Hematopoietic multipotent progenitor cell treated with erythropoietin and hydrocortisone succinate and interleukin-3 and kit ligand, for 8 days (in vitro differentiated cells): ENCODE measurements at places on chromosomes 1 and 21.

GRCh38 chr1:181778640-181779260 lies 282.8 kb downstream of the ZNF648 start:
- no peak for DNase-seq

- no peak for DNase-seq
Measured at GRCh38 chr21:40047211-40047610, 180.0 kb downstream of the PCP4 start.

- DNase-seq: no peak
Measured at GRCh38 chr1:89451011-89451410, 73.6 kb upstream of the LRRC8B start.

GRCh38 chr1:74468982-74469603 lies 43.3 kb downstream of the LRRC53 start:
- DNase-seq: peak; percentile 42

DNA sequence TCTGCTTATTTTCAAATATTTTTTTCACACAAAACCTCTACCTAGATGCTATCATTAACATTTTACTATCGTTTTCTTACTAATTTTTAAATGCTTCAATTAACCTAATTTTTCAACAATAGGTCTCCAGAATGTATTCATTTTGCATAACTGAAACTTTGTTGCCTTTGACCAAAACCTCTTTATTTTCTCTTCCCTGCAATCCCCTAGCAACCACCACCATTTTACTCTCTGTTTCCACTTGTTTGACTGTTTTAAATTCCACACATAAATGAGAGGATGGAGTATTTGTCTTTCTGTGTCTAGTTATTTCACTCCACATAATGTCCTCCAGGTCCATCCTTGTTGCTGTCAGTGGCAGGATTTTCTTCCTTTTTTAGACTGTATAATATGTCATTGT lies 9.5 kb upstream of the F13B start:
- DNase-seq: no peak

DNA sequence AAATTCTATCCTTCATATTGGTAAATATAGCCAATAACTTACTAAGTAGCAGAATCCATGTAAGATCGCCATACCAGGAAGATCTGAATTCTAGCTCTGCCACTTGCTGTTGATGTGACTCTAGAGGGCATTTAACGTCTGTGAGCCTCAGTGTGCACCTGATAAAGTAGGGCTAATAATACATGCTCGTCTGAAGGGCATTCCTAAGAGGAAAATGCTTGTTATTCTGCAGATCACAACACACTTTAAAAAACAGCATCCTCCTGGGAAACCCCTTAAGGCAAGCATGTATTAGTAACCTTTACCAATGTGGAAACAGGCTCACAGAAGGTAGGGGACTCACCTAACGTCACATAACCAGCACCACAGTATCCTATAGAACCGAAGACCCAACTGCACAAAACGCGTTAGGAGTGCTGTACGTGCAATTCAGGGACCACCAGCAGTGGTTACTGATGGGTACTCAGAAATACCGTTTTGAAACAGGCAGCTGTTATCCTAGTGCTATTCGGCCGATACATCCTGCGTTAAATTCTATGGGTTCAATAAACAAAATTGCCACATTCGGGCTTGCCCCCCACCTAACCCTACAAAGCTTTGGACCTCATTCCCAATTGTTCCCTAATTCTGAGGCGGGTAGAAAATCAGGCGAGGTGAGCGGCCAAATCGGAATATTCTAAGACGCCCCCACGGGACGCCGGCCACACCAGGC lies 758 bp downstream of the DEPDC1 start:
- DNase-seq: peak; percentile 61

GRCh38 chr1:84759756-84760155 lies 69.5 kb upstream of the SSX2IP start:
- DNase-seq: no peak

GRCh38 chr1:228276174-228276831 lies 68.5 kb downstream of the OBSCN start:
- no peak for DNase-seq

GRCh38 chr1:219179293-219179692 lies 5.6 kb downstream of the LYPLAL1 start:
- no peak for DNase-seq

DNA sequence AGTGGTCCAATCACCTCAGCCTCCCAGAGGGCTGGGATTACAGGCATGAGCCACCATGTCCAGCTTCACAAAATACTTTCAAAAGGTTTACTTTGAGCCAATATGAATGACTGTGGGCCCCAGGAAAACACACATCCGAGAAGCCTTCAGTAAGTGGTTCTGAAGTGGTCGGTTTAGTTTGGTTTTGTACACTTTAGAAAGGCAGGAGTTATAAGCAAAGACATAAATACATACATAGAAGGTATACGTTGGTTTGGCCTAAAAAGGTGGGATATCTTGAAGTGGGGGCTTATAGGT lies 3.2 kb upstream of the MIB2 start:
- no peak for DNase-seq

DNA sequence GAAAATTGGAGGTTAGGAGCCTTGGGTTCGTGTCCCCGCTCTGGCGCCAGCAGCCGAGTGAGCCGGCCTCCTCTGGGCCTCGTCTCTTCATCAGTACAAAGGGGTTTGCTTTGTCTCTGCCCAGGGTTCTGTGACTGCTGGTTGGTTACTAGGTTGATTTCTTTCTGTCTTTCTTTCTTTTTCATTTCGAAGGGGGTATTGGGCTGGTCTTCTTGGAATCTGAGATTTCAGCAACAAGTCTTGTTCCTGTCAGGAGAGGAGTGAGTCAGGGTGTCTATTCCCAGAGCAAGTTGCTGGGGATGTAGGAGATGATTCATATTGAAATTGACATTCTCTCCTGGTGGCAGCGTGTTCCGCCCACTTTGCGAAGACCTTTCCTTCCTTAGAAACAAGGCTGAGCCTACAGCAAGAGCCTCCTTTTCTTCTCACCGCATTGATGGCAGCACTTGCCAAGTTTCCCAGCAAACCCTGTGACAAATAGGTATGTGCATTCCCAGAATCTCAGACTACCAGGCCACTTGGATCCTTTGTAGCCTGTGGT lies 79.2 kb downstream of the MAN1C1 start:
- no peak for DNase-seq

GRCh38 chr1:212375986-212376385 lies 38.7 kb downstream of the PACC1 start:
- DNase-seq: no peak

- no peak for DNase-seq
Measured at GRCh38 chr1:6355621-6356020, 37.9 kb downstream of the ACOT7 start.

DNA sequence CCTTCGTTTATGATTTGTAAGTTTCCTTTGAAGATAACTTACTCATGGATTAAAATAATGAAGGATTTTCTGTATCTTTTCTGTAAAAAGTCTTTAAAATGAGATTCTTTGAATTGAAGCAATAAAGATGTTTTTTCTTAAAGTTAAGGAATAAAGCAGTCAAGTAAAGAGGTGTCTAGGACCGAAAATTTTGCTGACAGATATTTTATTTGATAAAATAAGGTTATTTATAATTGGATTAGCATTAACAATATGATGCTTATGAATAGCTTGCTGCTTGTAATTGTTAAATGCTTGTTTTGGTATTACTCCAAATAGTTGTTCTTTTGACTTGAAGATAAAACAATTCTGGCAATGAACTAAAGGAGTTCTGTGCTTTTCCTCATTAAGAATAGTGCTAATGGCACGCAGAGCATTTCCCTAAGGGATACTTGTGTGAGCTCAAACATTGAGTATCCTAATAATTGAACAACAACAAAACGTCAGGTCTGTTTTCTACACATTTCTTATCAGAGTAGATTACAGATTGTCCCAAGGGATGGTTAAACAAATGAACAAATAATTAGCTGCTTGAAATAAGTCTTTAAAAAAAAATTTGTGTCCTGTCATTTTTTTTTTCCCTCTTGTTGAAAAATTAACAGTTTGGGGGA lies 16.6 kb downstream of the TSNAX start:
- DNase-seq: no peak

- no peak for DNase-seq
Measured at GRCh38 chr1:30418061-30418938, 305.1 kb downstream of the MATN1 start.

GRCh38 chr1:226738995-226739695 lies at the start of gene ITPKB:
TSS of gene ITPKB (minus strand) at chr1:226739282. CDS start at chr1:226737458, 1,824 bp downstream.
- peak; percentile 86 for DNase-seq

GRCh38 chr1:24939675-24940193 lies 9.7 kb upstream of the RUNX3 start:
- no peak for DNase-seq

GRCh38 chr1:43549921-43550597 lies 19.4 kb downstream of the PTPRF start:
- DNase-seq: peak; percentile 21

DNA sequence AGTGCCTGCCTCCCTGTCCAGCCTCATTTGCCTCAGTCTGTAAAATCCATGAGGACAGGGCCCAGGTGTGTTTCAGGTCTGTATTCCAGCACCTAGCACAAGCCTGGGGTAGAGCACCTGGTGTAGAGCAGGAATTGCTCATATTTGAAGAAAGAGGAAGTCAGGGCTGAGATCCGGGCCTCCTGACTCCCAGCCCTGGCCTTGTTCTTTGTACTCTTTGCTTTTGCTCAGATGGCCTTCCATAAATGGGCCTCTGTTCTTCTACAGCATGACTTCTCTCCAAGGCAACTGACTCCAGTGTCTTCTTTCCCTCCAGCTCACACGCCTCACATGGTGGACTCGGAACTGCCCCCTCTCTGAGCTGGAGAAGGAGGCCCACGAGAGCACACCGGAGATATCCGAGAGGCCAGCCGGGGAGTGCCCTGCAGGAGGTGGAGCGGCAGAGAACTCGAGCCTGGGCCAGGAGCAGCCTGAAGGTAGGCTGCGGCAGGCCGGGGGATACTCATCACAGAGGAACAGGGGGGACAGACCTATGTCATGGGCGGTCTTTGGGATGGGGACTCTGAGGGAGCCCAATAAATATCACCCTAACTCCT lies 19.7 kb downstream of the SLC5A9 start:
- DNase-seq: no peak

- no peak for DNase-seq
Measured at GRCh38 chr1:181482521-181483284, 614 bp upstream of the CACNA1E start.

GRCh38 chr1:36091141-36091540 lies 2.4 kb downstream of the ADPRS start:
- DNase-seq: no peak

DNA sequence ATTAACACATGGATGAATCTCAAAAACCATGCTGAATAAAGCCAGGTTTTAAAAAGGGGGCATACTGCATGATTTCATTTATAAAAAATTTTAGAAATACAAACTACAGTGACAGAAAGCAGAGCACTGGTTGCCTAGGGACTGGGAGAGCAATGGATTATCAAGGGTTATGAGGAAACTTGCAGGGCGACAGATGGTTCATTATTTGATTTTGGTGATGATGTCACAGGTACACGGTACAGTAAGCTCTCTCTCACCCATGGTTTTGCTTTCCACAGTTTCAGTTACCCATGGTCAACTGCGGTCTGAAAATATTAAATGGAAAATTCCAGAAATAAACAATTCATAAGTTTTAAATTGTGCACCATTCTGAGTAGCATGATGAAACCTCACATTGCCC lies 14.1 kb downstream of the VAMP4 start:
- DNase-seq: no peak

GRCh38 chr1:200535605-200536004 lies 84.9 kb downstream of the KIF14 start:
- DNase-seq: peak; percentile 33

DNA sequence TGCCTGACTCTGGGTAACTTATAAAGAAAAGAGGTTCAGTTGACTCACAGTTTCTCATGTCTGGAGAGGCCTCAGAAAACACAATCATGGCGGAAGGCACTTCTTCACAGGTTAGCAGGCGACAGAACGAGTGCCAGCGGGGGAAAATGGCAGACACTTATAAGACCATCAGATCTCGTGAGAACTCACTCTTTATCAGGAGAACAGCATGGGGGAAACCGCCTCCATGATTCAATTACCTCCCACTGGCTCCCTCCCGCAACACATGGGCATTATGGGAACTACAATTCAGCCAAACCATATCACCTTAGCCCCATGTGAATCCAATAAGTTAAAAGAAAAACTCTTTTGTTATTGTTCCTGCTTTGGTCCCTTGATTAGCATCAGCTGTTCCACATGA lies 725.2 kb downstream of the LRRIQ3 start:
- DNase-seq: no peak

GRCh38 chr21:29667651-29668050 lies 272.1 kb downstream of the GRIK1 start:
- no peak for DNase-seq

GRCh38 chr1:29275435-29275834 lies 39.1 kb downstream of the PTPRU start:
- DNase-seq: no peak

GRCh38 chr1:32972814-32973428 lies 8.3 kb upstream of the RNF19B start:
- no peak for DNase-seq

- DNase-seq: peak; percentile 51
Measured at GRCh38 chr1:11273595-11274234, 717 bp downstream of the UBIAD1 start.

DNA sequence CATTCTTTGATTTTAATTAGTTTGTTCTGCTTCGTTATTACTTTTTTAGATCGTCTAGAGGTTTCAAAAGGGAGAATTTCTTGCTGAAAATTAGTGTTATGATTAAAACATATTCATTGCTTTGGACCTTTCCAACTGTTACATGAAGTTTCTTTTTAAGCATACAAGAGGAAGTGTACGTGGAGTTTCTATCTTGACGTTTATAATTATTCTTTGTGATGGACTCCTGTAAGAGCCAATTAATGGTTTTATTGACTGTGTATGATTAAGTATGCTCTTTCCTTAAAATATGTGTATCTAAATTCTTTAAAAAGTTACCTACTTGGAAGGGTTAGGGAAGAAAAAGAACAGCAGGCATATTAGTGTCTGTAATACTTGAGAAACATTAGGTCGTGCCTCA lies 37.8 kb downstream of the SPEN start:
- DNase-seq: no peak

GRCh38 chr1:198686069-198686728 lies 47.4 kb downstream of the PTPRC start:
- peak; percentile 72 for DNase-seq

GRCh38 chr1:200905411-200906052 lies 10.8 kb downstream of the INAVA start:
- DNase-seq: no peak
